ENCODE measurements at places on chromosomes 2 and 18.

- DNase-seq = no peak
Observed at GRCh38 chr2:39647104-39647765, 18.5 kb upstream of the TMEM178A start.

GRCh38 chr2:209344349-209344748, 79.5 kb upstream of the MAP2 start:
- no peak for DNase-seq

DNA sequence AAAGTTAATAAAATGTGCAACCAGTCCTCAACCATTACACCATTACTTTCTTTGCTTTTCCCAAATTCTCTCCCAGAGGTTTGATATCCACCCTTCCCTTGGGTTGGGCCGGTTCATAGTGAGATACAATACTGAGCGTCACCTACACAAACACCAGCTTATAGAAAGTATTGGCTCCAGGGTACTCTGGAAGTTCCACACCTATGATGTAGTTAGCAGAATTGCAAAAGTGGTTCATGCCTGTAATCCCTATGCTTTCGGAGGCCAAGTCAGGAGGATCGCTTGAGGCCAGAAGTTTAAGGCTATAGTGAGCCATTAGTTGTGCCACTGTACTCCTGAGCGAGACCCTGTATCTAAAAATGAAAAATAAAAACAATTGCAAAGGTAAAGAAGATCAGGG, 15.3 kb upstream of the MAP4K3 start:
- DNase-seq = no peak

GRCh38 chr2:190572246-190572645, 37.7 kb upstream of the NEMP2 start:
- DNase-seq = no peak

DNA sequence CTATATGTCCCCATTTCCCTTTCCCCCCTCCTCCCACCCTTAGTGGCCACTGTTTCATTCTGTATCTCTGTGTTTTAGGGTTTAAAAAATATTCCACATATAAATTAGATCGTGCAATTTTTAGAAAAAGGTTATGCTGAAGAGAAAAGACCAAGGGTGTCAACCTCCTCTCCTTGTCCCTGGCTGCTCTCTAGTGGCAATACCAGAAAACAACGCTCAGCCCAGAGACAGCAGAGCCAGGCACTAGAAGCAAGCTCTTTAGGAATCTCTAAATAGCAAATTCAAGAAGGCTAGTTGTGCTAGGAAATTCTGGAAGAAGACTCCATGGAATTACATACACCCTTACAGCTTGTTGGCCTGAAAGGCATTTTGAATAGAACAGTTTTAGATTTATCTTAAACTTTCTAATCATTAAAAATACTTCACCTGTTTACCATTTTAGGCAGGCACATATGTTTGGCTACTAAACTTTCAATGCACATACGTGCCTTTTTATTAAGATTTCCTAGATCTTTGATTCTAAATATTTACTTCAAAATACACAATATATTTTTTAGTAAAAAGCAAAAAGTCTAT, 35.1 kb upstream of the RASGRP3 start:
- DNase-seq = no peak

DNA sequence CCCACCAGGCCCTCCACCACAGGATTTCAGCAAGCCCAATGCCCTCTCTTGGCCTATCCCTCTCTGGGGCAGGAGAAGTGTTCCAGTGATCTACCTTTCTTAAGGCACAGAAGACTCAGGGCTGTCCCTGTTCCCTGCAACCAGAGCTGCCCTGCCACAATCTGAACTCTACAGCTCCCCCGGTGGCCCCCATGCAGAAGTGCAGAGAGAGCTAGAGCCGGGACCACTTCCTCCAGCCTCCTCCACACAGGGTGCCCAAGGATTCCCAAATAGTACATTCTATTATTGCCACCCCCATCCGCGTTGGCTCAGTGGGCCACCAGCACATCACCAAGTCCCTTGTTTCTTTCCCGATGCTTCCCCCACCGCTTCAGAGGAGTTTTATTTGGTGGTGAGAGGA, 114.8 kb upstream of the PTPRM start:
- no peak for DNase-seq

GRCh38 chr2:32745675-32746074, 117.8 kb downstream of the TTC27 start:
- no peak for DNase-seq

- no peak for DNase-seq
Observed at GRCh38 chr2:36780231-36780839, 83.8 kb downstream of the VIT start.

GRCh38 chr2:100243631-100244030, 78.7 kb downstream of the LONRF2 start:
- no peak for DNase-seq

DNA sequence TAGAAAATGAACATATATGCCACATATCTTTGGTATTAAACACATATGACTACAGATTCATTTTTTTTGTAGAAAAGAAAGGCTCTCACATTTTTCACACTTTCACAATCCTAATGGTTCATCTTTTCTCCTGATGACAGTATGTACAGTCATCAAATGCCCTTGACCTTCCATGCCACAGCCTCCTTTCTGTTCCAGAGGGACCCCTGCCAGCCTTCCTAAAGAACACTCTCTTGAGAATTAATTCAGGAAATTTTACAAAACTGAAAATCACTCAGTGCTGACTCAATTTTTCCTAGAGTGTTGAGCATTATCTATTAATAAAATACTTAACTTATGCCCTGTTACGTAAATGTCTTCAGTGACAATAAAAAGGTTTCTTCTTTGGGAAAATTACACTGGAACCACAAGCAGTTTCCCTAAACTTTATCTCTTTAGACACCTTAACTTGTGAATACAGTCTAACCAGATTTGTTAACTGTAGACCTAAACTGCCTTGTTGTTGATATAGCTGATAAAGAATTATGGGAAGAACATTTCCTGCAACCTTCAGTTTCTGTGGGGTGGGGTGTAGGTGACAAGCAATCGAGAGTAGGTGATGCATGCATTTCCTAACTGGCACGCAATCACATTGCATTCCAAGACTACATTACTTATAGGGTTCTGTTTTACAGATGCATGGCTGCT, 15.3 kb upstream of the ACOXL start:
- DNase-seq = no peak

- DNase-seq = no peak
Observed at GRCh38 chr18:22563164-22563583, 145.5 kb upstream of the CTAGE1 start.

GRCh38 chr2:75342504-75343175, 143.3 kb upstream of the TACR1 start:
- DNase-seq = no peak

DNA sequence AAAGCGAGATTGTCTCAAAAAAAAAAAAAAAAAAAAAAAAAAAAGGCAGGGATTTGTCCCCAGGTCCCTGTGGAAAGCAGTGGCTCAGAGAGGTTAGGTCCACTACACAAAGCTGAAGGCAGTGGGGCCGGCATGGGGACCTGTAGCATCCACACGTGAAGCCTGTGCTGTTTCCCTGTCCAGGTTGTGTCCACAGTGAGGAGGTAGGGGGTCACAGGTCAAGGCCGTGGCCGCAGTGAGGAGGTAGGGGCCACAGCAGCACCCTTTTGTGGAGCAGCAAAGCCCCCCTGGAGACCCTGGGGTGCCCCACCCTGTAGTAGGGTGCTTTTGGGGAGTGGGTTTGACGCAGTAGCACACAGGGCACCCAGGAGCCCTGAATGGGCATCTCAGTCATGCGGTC, 14.0 kb downstream of the TMEM177 start:
- no peak for DNase-seq

- DNase-seq = no peak
Observed at GRCh38 chr2:60226943-60227342, 326.5 kb downstream of the BCL11A start.

DNA sequence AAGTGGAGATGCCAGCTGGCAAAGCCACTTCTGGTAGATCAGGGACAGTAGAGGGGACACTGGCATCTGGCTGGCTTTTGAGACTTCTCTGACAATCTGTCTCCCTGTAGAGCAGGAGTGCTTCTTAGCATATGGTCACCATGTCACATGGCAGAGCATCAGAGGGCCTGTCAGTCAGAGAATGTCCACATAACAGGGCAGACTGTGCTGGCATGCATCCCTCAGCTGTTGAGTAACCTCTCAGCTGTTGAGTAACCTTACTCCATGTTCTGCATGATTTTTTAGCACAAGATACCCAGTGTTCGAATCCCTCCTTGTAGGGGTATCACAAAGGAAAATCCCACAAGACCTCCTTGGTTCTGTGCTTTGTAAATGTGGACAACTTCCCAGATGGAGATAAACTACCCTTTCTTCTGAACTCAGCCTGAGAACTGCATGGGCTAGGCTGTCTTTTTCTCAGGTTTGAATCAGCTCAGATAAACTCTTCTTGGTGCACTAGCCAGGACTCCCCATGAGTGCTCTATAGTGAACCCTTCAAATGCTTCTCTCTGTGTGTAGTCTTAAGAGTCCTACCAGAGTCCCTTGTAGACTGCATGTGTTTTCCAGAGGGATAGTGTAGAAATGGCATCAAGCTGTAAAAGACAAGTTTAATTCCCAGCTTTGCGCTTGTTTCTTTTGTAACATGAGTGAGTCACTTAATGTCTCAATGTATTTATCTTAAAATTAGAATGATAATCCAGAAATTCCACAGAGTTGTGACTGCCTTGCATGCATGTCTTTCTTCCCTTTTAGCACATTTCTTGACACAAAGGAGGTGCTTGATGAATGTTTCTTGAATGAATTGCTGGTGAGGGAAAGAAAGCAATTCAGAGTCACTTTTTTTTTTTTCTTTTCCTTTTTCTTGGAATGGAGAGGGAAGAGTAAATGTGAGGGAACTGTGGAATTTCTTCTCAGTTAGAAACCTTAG, 442.3 kb upstream of the HNMT start:
- DNase-seq = no peak

DNA sequence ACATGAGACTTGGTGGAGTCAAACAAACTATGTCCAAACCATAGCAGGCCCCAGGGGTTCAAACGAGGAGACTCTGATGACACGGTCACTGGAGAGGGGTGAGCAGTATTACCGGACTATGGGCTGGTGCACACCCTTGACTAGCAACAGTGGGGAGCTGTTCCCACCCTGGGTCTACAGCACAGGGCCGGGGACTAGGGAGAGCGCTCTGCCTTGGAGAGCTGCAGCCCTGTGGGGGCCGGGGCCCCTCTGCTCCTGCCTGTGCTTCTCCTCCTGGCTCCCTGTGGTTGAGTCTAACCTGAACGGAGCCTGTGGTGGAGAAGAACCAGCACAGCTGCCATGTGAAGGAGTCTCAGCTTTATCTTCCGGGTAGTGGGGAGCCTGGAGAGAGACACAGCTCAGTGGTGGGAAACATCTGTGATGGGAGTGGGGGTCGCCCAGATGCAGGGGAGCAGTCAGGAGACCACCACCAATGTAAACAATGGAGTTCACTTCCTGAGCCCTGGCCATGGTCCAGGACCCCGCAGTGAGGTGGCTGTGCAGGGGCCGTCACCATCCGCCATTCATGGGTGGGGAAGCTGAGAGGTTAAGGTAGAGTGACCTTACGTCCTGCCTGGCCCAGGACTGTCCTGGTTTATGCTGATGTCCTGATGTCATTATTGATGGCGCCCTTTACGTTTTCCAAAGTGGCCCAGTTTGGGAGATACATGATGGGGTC, 195.7 kb upstream of the TWIST2 start:
- DNase-seq = no peak

DNA sequence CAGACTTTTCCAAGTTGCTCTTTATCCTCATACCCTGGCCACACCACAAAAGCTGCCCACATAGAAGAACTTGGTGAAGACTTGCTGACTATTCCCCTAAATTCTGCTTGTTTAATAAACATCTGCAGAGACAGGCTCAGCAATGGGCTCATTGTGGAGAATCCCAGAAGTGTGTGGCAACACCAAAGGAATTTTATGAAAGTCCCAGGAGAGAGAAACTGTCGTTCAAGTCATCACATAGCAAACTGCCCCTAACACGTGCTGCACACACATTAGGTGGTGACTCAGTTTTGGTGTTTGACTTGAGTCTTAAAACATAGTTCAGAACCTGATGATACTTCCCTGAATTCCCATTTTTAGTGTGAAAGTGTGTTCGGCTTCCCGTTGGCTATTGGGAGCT, 38.6 kb downstream of the CYP1B1 start:
- no peak for DNase-seq

GRCh38 chr18:56907771-56908170, 239.1 kb upstream of the BOD1L2 start:
- no peak for DNase-seq

DNA sequence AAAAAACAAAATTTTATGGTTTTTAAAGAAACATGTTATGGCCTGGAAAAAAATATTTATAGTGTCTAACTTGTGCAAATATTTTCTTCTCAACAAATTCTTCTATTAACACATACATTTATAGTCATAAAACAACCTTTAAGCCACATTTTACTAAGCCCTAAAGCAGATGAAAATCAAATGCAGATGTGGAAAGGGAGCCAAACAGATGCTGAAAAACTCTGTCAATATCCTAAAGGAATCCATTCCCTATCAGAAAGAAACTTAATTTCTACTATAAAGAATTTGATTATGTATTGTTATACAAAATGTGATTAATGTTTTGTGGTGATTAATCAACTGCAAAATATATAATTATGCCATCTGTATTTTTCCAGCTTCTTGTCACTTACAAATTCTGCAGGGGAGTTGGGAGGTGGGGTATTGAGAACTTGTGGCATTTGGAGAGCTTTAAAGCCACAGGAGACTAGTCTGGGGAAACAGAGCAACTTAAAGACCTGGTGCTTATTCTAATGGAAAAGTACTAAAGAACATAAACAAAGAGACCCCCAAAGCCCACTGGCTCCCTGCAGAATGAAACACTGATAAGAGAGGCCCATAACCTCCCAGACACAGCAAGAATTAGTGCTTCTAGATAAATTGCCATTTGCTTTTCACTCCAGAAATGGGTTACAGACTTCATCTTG, 1721.0 kb upstream of the PIK3C3 start:
- DNase-seq = no peak

DNA sequence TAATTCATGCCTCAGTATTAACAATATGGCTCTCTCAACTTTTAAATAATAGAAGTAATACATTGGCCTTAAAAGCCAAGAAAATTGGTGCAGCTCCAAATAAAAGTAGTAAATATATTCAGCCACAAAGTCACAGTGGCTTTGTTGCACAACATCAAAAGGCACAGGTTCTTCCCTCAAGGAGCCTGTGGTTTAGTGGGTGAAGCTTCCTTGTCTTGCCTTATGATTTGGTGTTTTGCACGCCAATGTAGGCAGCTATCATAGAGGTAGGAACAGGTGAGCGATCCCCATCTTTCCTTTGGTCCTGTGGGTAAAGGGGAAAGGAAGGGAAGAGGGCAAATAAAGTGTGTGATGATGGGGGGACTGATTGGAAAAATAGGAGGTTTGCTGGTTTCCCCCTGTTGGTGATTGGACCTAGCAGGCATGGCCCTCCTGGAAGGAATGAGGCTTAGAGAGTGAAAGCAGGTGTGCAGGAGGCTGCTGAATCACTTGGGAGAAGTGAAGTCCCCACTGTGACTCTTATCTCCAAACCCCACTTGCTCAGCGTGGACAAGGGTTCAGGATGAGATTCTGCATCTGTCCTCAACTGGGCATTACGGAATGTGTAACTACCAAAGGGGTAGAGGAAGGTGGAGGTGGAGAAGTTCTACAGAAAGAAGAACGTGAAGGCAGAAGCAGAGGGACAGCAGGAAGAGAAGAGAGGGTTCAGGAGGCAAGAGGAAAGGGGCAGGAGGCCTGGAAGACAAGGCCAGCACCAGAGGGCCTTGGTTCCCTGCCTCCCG, 20.1 kb upstream of the TNP1 start:
- DNase-seq = no peak
